Esophagus squamous epithelium (tissue), 5 donors: ENCODE measurements at places on chromosomes 11 and 22.

DNA sequence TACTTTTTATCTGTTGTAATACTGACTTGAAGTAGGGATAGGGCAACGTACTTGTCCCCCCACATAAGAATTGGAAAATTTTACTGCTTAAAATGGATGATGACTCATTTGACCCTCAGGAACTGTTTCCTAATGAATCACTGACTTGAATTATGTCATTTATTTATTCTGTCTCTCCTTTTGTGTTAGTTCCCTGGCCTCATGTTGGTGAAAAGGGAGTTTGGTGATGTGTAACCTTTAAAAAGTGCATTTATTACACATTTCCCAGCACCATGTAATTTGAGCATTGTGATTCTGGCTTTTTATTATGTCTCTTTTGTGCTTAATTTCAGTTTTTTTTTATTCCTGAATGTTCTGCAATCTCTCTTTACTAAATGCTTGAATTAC is 20.3 kb upstream of the PGM2L1 start:
- no peak for DNase-seq

DNA sequence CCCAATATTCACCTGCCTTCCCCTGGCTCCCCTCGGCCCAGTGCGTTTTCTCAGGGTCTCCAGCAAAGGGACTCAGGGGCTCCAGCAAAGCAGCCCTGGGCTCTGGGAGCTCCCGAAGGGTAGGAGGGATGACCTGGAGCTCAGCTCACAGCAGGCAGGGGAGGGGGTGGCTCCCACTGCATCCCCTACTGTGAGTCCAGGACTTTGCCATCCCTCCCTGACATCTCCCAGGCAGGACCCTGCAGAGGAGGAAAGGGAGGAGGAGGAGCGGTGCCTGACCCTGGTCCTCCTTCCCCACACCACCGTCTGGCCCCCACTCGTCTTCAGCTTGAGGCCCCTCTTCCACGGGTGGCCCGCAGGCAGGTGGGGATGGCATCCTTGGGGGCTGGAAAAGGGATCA is 5.0 kb downstream of the CABP7 start:
- no peak for DNase-seq

DNA sequence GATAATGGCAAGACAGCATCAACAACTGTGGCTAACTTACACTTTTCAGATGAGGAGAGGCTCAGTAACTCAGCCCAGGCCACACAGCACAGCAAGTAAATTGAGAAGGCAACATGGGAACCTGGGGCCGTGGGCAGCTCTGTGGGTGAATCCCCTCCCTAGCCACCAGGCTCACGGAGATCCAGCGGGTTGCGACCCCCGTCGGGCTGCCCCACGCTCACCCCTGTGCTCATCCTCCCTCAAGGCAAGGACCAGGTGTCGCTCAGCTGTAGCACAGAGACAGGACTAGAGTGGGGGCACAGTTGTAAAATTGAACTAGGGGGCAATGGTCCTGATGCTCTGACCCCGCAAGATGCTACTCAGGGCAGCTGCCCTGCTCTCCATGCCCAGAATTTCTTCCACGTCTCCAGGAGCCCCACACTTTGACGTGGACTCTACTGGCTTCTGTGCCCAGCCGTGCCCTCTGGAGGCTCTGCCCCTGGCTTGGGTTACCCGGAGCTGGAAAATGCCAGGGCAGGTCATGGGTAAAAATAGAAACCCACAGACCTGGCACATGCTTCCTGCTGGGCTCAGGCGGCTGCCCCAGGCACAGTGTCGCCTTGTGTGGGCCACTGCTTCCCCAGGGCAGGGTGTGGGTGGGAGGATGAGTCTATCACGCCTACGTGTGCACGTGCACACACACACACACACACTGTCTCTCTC is 9.0 kb downstream of the TUBA8 start:
- no peak for DNase-seq

- DNase-seq = no peak
These were observed 6.3 kb downstream of the SLC7A4 start for GRCh38 chr22:21025763-21026755.

DNA sequence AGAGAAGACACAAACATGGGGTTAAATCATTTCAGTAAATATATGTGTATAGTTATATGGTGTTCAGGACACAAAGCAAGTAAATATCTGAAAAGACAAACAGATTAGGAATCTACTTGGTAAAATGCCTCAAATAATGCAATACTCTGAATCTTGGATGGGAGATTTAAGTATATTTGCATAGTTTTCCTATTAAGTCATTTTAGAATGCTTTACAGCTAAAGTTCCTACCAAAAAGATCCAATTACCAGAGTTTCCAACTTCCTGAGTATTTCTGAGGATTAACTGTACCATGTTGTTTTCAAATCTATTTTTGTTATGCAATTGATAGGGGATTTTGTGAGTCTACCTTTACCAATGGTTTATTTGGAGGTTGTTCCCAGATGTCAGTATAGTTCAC is 424.4 kb upstream of the CCDC179 start:
- no peak for DNase-seq

GRCh38 chr11:45933131-45933831 is 10.8 kb downstream of the LARGE2 start:
- no peak for DNase-seq

GRCh38 chr11:130122141-130122575 is 37.4 kb upstream of the ST14 start:
- no peak for DNase-seq

GRCh38 chr11:47593492-47593933 is 698 bp downstream of the C1QTNF4 start:
- no peak for DNase-seq

- no peak for DNase-seq
These were observed 9.9 kb downstream of the MS4A15 start for GRCh38 chr11:60766547-60766946.

DNA sequence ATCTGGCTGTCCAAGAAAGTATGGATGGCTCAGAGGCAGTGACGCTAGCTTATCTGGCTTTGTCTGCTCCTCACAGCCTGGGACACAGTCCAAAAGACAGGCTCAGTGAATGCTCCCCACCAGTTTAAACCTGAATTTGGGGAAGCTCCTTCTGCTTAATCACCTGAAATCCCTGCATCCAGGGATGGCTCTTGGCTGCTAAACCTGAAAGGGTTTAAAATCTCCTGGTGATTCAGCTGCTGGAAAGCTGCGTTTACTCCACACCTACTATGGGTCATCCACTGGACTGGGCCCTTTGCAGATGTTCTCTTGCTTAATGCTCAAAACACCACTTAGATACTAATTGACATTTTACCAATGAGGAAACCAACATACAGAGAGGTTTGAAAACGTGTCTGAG is 302.0 kb upstream of the NARS2 start:
- no peak for DNase-seq

DNA sequence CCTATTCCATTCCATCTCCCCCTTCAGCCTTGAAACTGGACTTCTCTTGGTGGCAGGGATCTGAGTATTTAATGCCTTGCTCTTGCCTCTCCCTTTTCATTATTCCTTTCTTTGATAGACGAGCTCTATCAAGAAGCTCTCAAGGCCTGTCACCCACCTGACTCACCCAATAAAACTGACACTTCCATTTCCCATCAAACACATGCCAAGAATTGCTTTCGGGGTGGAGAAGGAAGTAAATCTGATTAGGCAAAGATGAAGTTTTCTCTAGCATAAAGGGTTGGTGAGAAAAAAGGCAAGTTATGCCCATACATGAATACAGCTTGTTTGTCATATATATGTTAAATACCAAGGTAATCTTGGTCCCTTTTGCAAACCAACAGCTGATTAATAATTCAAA is 34.9 kb upstream of the MYEOV start:
- DNase-seq = no peak

DNA sequence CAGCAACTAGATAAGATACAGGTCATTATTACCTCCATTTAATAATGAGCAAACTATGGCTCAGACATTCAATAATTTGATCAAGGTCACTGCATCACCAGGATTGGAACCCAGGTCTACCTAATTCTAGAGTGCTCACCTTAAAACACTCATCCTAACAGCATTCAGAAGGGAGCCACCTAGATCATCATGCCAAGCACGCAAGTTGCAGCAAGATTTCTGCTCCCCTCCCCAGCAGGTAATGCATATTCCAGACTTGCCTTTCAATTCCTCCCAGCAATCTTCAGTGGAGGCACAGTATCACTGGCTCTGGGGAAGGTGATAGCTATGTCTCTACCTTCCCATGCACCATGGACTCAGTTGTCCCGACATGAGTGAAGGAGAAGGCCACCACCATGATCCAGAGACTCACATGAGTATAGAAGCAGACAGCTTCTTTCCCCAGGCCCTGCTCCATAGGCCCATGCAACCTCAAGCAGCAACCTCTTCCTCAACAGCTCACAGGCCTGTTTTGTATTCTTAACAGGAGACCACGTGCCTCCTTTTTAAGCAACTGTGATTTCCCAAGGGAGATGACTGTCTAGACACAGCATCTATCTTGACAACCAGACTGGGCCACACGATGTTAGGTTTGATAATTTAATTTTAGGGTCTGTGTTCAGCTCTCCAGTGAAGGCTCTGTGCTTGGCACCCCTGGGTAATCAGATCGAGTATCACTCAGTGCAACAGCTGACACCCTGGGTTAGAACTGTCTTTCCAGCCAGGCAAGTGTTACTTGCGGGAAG is 36.4 kb downstream of the RAB30 start:
- DNase-seq = no peak

DNA sequence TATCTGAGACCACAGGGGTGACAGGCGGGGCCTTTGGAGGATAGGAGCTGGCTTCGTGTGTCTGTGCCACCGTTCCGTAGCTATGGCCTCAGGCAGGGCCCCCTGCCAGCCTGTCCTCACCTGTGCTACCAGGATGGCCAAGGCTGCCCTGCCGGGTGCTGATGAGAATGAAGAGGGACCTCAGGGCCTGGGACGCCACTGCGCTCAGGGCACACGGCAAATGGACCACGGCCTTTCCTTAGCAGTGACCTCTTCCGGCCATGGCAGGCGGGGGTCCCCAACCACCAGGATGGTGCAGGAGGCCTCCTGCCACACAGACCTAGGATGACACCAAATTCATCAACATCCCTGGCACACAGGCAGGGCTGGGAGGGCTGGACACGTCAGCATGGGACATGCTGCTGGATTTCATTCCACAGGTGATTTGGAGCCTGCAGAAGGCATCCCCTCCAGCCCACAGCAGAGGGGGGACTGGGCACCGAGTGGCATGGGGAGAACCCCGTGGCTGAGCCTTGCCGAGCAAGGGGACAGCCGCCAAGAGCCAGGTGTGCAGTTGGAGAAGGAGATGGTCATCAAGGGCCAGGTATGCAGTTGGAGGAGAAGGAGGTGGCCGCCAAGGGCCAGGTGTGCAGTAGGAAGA is 1321.0 kb downstream of the BRD1 start:
- DNase-seq = no peak

GRCh38 chr11:7604331-7604955 is 68.9 kb downstream of the CYB5R2 start:
- DNase-seq = no peak

DNA sequence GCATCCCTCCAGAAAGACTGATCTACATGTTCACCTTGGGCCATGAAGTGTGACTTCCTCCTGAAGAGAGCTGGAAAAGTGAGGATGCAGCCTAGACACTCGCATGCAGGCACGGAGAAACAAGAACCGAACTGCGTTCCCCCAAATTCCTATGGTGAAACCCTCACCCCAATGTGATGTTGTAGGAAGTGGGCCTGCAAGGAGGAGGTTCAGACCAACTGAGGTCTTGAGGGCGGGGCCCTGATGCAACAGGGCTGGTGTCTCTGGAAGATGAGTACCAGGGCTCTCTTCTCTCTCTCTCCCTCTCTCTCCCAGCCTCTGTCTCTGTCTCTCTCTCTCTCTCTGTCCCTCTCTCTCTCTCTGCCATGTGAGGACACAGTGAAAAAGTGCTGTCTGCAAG is 501.1 kb downstream of the BRD1 start:
- DNase-seq = no peak

- no peak for DNase-seq
These were observed 433.2 kb downstream of the TBC1D22A start for GRCh38 chr22:47195484-47196165.

DNA sequence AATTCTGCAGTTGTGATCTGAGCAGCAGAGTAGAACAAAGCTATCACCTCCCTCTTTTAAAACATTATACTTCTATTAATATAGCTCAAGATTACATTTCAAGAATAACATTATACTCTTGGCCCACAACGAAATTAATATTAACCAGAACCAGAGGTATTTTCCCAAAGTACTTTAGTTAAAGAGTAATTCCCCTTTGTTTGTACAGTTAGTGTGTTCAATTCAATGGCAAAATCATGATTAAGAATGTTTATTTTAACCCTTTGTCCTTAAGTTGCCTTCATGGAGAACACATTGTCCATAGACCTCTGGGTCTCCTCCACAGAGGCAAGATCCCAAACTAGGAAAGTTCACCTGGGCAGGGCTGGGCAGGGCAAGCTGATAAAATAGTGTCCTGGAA is 88.0 kb upstream of the CSNK2A3 start:
- DNase-seq = no peak

- no peak for DNase-seq
These were observed 14.4 kb downstream of the CPSF7 start for GRCh38 chr11:61415381-61415780.

DNA sequence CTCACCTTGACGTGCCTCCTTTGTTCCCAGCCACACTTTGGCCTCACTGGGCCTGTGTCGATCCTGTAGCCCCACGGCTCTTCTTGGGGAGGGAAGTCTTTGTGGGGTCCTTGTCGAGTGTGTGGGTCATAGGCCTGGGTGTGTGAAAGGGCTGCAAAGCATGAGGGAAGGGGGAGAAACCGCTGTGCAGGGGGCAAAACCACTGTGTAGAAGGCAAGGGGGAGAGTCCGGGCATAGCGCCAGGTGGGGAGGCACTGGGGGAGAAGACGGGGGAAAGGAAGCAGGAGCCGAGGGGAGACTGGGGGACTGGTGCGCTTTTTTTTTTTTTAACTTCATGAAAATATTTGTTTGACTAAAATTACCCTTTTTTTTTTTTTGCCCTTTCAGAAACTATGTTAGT is 65.1 kb upstream of the RASD2 start:
- DNase-seq = no peak

DNA sequence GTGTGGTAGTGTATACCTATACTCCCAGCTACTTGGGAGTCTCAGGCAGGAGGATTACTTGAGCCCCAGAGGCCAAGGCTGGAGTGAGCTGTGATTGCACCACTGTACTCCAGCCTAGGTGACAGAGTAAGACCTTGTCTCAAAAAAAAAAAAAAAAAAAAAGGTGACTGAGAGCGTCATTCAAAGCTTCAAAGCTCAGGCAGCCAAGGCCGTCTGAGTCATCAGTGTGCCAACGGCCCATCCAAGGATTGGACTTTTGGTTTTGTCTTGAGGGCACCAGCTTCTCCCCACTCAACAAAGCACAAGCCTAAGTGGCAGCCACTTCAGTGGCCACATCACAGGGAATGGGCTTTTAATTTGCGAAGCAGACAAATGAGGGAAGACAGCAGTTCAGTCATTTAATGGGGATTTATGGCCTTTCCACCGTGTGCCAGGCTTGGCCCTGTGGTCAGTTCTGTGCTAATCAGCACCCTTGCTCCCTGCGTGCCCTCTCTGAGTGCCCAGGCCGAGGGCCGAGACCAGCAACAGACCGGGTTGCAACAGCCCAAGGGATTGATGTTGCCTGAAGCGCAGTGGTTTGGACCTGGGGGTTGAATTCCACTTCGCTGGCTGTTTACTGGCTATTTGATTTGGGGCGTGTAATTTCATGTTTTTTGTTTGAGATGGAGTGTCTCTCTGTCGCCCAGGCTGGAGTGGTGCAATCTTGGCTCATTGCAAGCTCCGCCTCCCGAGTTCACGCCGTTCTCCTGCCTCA is 30.2 kb upstream of the CRYBB3 start:
- no peak for DNase-seq
